Suppressor macrophage (primary cell): ENCODE measurements at places on chromosomes 16 and 17.

GRCh38 chr17:79113699-79114457 is 39.3 kb downstream of the ENGASE start:
- no peak for DNase-seq

- DNase-seq: no peak
Measured at GRCh38 chr16:87458424-87458915, 34.4 kb downstream of the ZCCHC14 start.

DNA sequence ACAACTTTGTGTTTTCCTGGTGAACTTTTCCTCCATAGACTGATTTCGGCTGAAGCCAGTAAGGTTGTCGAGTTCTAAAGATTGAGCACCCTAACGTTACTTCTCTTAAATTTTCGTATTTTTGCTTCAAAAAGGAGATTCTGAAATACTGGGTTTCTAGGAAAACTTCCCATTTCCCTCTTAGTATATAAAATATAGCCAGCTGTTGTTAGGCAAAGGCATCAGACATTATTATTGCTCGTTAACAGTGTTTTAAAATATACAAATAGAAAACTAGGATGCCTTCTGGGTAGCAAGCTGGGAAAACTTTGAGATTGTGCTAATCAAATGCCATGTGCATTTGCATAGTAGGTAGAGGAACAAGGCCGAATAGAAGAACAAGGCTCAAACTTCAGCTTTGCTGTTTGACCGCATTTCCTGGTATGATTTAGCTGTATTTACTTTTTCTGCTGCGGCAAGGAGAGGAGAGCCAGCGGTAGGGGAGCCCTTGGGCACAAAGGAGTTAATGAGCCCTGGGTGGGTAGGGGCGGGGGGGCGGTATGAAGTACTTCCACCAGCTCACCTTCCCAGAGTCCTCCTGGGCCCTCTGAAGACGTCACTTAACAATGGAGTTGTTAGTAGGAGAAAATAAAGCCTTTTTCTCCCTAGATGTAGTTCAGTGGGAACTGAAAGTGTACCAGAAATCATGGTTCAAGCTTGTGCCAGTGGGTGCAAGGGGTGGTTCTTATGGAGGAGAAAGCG is 151.9 kb downstream of the MSI2 start:
- peak; percentile 19 for DNase-seq

DNA sequence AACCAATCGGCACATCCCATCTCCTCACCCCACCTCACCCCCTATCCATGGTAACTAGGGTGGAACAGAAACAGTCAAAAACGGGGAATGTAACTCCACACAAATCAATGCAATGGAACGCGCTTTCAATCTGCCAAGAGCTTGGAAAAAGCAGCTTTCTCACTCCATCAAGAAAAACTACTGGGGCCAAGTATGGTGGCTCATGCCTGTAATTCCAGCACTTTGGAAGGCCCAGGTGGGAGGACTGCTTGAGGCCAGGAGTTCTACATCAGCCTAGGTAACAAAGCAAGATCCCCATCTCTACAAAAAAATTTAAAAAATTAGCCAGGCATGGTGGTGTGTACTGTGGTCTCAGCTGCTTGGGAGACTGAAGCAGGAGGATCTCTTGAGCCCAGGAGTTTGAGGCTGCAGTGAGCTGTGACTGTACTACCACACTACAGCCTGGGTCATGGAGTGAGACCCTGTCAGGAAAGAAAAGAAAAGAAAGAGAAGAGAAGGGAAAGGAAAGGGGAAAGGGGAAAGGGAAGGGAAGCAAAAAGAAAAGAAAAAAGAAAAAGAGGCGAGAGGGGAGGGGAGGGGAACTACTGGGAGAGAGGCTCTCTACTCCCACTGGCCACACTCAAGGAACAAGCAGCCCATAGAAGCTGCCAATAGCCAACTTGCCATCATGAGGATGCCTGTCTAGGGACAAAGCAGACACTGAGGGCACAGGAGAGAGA is 38.9 kb downstream of the ARHGAP17 start:
- no peak for DNase-seq

DNA sequence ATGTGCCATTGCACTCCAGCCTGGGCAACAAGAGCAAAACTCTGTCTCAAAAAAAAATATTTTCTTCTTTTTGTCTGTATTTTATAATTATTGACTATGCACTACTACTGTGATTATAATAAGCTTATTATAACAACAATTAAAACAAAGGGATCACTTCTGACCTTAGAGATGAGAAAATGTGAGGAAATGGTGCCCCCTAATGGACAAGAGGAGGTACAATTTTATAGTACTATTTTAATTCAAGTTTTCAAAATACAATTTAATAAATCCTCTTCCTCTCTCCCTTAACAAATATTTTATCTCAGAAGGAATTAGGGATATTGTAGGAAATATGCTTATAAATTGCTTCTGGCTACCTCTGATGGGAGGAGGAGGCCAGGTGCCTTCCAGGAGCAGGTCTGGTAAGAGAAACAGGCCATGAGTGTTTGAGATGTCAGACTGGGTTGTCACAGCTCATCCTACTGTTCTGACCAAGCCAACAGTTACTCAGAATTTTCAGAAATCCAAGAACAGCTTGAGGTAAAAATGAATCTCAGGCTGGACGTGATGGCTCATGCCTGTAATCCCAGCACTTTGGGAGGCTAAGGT is 14.0 kb downstream of the VPS53 start:
- peak; percentile 67 for DNase-seq

DNA sequence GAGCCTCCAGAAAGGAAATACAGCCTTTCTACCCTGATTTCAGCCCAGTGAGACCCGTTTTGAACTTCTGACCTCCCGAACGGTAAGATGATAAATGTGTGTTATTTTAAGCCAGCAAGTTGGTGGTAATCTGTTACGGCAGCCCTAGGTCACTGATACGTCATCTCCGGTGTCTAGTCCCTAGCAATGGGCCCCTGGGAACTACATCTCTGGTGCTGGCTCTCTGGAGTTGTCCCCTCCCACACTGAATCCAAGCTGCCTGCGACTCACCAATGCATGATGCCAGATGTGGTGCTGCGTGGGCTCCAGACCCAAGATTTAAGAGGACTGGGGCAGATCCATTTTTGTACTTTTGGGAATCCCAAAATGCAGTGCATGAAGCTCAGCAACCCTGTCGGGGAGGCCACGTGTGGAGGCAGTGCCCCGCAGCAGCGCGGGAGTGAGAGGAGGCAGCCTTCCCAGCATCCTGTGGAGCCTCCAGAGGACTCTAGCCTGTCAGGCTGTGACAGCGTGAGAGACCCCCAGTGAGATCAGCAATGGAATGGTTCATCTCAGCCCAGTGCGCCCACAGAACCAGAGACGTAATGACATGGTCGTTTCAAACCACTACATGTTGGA is 43.6 kb upstream of the USP7 start:
- DNase-seq: peak; percentile 91

DNA sequence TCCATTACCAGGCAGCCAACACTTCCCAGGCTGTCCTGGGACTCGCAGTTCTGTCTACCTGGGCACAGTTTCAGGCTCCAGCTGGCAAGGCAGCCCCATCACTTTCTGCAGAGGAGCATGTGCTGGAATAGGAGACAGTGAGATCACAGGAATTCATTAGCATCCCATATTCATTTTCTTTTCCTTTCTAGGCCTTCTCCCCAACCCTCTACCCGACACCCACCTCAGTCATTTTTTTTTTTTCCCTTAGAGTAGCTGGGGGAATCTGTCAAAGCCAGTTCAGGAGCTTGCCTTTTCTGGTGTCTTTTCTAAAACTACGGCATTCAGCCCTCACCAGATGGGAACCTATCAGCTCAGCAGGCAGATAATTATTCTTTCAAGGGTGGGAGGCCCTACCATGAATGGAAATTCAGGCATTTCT is 42.4 kb upstream of the FBXO47 start:
- DNase-seq: no peak

DNA sequence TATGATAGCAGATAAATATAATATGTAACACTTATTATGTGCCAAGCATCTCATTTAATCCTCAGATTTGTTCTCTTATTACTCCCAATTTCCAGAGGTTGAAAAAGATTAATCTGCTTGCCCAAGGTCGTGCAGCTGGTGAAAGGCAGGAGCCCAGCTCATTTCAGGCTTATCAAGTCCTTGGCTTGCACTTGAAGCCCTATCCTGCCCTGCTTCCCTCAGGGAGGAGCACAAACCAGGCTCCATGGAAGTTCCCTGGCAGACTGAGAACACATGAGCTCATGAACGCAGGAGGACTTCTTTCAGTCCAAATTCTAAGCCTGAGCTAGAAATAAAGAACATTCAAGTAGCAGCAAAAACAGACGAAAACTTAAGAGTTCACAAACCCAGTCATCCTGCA is 74.8 kb downstream of the USP31 start:
- DNase-seq: no peak

DNA sequence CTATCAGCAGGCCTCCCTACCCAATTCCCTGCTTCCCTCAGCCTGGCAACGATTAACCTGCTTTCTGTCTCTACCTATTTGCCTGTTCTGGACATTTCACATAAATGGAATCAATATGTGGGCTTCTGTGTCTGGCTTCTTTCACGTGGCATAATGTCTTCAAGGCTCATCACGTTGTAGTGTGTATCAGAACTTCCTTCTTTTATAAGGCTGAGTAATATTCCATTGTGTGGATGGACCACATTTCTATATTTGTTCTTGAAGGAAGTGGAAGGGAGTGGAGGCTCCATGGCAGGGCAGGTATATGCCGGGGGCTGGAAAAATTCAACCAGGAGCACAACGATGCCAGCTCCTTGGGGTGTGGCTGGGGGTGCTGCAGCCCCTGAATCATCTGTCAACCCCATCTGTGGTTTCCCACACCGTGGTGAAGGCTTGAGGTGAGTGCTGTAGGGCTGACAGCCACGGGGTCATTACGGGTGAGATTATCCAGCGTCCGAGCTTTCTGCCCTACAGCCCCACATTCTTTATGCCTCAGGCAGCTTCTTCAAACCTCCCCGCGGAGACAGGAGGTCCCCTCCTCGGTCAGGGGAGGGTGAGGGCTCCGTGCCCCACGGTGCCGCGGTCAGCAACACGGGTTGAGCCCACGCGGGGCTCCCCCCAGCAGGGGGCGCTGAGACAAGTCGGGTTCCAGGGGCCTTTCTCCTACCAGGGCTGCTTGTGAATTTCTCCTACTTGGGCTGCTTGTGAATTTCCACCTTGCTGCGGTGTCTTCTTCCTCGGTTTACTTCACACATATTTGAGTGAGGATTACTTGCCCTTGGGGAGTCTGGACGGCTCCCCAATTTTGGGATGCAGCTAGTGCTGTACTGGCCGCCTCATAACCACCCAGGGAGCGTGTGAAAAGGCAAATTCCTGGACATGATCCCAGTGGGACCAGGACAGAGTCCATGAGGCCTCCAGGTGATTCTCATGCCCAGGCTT is 18.3 kb upstream of the WFIKKN2 start:
- DNase-seq: peak; percentile 55
